ENCODE measurements at places on chromosomes 6 and 20.
A peak's percentile ranks its signal among the peaks of the same experiment; 100 is the strongest.

DNA sequence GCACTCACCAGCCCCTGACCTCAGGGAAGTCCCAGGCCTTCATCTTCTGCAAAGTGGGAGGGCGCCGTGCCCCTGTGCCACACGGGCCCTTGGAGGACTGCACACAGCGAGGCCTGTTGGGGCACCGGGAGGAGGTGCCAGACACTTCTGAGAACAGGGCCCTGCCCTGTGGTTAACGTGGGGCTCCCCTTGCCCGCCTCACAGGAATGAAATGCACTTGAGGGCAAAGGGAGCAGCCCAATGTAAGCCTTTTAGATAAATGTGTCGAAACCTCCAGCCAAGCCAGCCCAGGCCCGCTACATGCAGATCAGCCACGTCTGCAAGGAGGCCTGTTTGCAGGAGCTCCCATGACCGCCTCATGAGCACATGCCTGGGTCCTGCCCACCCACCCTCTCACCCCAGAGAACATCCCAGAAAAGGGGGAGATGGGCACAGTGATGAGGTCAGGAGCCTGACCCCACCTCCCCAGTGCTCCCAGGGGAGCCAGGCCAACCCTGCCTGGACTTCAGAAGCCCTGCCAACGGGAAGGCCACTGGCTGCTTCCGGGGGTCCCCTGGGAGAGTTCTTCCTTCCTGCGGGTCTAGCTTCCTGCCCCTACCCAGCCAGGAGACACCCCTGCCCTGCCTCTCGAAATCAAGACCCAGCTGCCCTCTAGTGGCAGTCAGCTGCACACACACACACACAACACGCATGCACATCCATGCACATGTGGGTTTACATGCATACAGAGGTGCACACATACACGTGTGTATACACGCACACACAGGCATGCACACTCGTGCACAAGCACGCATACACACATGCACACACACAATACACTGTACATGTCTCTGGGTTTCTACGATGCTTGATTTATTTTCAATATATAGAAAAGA is 178.7 kb downstream of the TAF4 start:
- peaks cover 21% of the 10 kb centered on the region for H3K4me1 ChIP-seq
- no peak overlapping the region for H3K4me3 ChIP-seq
- H3K36me3 ChIP-seq: no peaks in the 10 kb centered on the region
- H3K27me3 ChIP-seq: peaks cover 10% of the 10 kb centered on the region
- no peak overlapping the region for H3K27ac ChIP-seq

DNA sequence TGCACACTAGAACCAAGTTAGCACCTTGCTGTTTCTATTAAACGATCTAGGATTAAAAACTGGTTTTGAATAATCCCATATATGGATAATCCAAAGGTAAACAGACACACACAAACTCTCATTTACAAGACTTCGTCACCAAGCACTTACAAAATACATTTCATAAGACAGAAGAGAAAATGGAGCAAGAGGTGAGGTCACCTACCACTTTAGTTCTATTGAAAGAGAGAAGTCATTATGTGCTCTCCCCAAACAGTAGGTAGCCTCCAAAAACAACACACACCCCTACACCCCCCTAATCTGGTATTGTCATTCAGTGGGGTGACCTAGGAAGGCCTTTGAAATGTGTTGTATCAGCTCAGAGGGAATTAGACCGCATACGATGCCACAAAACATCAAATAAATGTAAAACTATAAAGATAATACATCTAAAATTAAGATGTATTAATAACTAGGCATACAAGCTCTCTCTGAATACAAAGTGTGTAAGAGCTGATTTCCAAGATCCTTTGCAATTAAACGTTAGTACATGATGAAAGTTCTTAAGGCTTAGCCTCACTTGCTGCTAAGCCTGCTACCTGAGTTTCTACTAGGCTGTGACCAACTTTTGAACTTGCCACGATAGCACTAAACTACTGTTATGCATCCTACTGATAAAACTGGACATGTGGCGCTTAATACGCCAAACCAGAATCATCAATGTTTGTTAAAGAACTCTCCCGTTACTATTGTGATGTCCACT is 1.6 kb downstream of the SRPK1 start:
- DNase-seq: no peak
- peaks cover 51% of the 10 kb centered on the region for H3K4me1 ChIP-seq
- peak overlapping the region; percentile 97 for H3K4me3 ChIP-seq
- peaks cover 27% of the 10 kb centered on the region for H3K36me3 ChIP-seq

- no peak for DNase-seq
- H3K27ac ChIP-seq: no peak overlapping the region
- no peaks in the 10 kb centered on the region for H3K4me1 ChIP-seq
- no peaks in the 10 kb centered on the region for H3K27me3 ChIP-seq
- no peak overlapping the region for H3K4me3 ChIP-seq
Observed at GRCh38 chr20:15195378-15195777, 858.0 kb upstream of the FLRT3 start.

GRCh38 chr6:20266851-20267608 is 54.8 kb upstream of the MBOAT1 start:
- peaks cover 7% of the 10 kb centered on the region for H3K4me1 ChIP-seq
- H3K4me3 ChIP-seq: no peak overlapping the region
- no peaks in the 10 kb centered on the region for H3K36me3 ChIP-seq
- no peak for DNase-seq
- no peak overlapping the region for H3K27ac ChIP-seq

GRCh38 chr6:38877721-38878120 is 162.6 kb downstream of the DNAH8 start:
- H3K36me3 ChIP-seq: no peaks in the 10 kb centered on the region
- no peak overlapping the region for H3K27ac ChIP-seq
- no peak for DNase-seq
- H3K4me1 ChIP-seq: peaks cover 14% of the 10 kb centered on the region

GRCh38 chr6:132673376-132674094 is 14.6 kb upstream of the TAAR1 start:
- peaks cover 3% of the 10 kb centered on the region for H3K27me3 ChIP-seq
- no peak overlapping the region for H3K4me3 ChIP-seq
- no peak for DNase-seq
- no peaks in the 10 kb centered on the region for H3K36me3 ChIP-seq
- H3K27ac ChIP-seq: no peak overlapping the region
- no peaks in the 10 kb centered on the region for H3K4me1 ChIP-seq

DNA sequence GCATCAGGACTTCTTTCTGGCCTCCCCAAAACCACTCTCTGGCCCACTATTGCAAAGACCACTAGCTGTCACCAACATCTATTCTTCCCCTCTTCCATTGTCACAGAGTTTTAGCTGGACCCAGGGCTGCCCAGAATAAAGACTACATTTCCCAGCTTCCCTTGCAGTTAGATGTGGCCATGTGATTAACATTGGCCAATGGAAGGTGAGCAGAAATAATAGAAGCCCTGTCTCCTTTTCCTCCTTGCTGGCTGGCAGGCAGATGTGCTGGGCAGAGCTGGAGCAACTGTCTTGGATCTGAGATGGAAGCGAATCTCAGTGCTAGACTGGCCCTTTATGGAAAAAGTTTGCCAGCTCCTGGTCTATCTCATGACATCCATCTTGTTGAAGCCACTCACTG is 97.0 kb downstream of the KCNB1 start:
- DNase-seq: no peak
- no peak overlapping the region for H3K4me3 ChIP-seq
- no peaks in the 10 kb centered on the region for H3K36me3 ChIP-seq
- H3K4me1 ChIP-seq: peaks cover 11% of the 10 kb centered on the region
- H3K27me3 ChIP-seq: peaks cover 30% of the 10 kb centered on the region

DNA sequence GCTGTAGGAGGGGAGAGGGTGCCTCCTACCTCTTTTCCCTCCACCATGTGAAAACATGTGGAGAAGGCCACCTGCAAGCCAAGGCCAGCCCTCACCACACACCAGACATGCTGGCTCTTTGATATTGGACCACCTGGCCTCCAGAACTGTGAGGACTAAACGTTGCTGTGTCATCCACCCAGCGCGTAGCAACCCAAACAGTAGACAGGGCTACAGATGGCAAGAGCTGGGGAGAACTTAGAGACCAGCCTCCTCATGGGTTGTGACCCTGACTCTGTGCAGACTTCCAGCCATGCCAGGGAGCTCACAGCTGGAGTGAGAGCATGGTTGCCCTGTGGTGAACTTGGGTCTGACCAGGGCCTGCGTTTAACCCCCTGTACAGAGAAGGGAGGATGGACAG is 195.9 kb upstream of the CST7 start:
- peaks cover 30% of the 10 kb centered on the region for H3K4me1 ChIP-seq
- peaks cover 24% of the 10 kb centered on the region for H3K27me3 ChIP-seq
- no peak for DNase-seq
- H3K27ac ChIP-seq: no peak overlapping the region
- H3K36me3 ChIP-seq: no peaks in the 10 kb centered on the region

- no peak overlapping the region for H3K4me3 ChIP-seq
- no peaks in the 10 kb centered on the region for H3K27me3 ChIP-seq
- no peak for DNase-seq
- H3K4me1 ChIP-seq: peaks cover 15% of the 10 kb centered on the region
- H3K27ac ChIP-seq: no peak overlapping the region
Observed at GRCh38 chr6:16669227-16669626, 92.0 kb downstream of the ATXN1 start.

DNA sequence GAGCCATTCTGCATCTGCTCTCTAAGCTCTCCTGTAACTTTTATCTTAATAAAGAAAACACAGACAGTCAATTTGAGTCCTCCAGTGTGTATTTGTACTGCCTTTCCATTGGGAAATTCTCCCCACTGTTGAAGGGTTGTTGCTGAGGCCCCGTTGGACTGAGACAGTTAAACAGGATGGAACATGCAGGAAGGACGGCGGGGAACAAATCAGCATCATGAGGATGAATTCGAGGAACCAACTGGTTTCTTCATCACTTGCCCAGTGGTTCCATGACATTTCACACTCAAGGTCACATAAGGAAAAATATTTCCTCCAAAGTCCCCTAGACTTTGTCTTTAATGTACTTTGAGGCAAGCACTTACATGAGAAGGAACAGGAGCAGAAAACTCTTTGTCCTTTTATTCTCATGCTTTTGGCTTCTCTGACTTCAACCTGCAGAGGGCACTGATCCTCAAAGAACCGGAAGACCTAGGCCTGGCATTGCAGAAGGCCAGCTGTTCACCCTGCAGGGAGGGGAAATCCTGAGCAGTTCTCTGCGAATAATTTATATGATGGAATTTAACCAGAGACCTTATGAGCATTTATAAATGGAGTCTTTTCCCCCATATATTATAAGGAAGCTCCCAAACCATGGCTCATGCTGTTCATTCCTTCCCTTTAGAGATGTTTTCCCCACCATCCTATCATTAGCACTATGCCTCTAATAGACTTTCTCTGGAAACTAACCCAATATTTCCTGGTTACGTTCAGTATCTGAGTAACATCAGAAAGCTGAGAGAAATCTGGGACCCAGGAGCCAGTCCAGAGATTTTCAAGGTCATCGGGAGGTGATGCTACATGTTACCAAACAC is 55.2 kb upstream of the ADGRF1 start:
- DNase-seq: peak; percentile 48
- no peaks in the 10 kb centered on the region for H3K36me3 ChIP-seq
- no peak overlapping the region for H3K27ac ChIP-seq
- no peaks in the 10 kb centered on the region for H3K27me3 ChIP-seq
- H3K4me1 ChIP-seq: peaks cover 17% of the 10 kb centered on the region

DNA sequence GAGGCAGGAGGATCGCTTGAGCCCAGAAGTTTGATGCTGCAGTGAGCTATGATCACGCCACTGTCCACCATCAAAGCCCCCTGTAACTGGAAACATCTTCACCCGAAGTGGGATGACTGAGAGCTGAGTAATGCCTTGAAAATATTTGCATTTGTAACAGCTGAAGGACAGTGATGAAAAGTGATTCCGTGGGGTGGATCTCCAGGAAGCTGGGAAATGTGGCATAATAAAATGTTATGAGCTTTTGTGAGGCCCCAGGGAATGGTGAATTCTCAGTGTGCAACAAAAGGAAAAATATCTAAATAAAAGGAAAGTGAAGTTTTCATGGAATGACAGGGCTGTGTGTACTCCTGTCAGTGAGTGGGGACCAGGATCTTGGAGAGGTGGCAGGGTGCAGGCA is 92.0 kb downstream of the JAG1 start:
- no peaks in the 10 kb centered on the region for H3K27me3 ChIP-seq
- no peak for DNase-seq
- no peak overlapping the region for H3K4me3 ChIP-seq
- peaks cover 47% of the 10 kb centered on the region for H3K4me1 ChIP-seq
- no peak overlapping the region for H3K27ac ChIP-seq

- H3K27ac ChIP-seq: peak overlapping the region; percentile 62
- no peak for DNase-seq
- H3K27me3 ChIP-seq: no peaks in the 10 kb centered on the region
- H3K36me3 ChIP-seq: no peaks in the 10 kb centered on the region
- peaks cover 59% of the 10 kb centered on the region for H3K4me1 ChIP-seq
Observed at GRCh38 chr6:13372076-13372475, 43.7 kb upstream of the TBC1D7 start.

DNA sequence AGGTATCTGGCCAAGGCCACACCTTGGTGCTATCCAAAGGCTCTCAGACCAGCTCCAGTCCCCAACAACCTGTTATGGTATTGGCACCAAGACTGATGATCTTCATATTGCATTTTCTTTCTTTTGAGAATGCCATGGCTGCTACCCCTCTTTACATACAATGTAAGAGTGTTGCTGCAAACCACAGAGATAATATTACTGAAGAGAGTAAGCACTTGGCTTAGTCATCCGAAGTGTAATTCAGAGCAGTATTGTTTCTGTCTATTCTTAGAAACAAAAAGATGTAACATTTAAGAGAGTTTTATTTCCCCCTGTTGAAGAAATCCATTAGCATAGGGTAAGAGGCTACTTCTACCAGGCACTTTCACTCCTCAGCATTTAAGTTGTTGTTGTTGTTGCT is 212.5 kb downstream of the C6orf118 start:
- H3K4me3 ChIP-seq: no peak overlapping the region
- no peaks in the 10 kb centered on the region for H3K4me1 ChIP-seq
- no peak overlapping the region for H3K27ac ChIP-seq
- peaks cover 37% of the 10 kb centered on the region for H3K36me3 ChIP-seq
- H3K27me3 ChIP-seq: no peaks in the 10 kb centered on the region
- no peak for DNase-seq

GRCh38 chr6:164048840-164049516 is 634.5 kb downstream of the QKI start:
- peaks cover 4% of the 10 kb centered on the region for H3K27me3 ChIP-seq
- no peak overlapping the region for H3K27ac ChIP-seq
- H3K36me3 ChIP-seq: no peaks in the 10 kb centered on the region
- DNase-seq: no peak
- H3K4me3 ChIP-seq: no peak overlapping the region

DNA sequence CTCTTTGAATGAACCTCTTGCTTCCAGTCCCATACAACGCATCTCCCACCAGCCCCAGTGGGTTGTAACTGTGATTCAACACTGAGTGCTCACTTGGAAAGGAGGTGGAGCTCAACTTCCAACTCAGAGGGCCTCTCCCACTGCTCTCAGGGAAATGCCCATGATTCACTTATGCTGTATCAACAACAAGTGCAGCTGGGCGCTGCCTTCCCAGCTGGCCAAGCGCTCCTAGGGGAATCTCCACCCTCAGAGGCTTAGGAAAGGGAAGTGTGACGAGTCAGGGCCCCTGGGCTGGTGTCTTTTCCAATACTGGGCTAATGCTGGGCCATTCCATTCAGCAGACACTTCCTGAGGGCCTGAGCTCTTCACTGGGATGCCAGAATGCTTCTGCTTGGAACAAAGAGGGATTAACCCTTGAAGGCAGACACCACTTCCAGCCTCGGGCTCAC is 8.1 kb upstream of the OCSTAMP start:
- H3K4me3 ChIP-seq: no peak overlapping the region
- DNase-seq: no peak
- H3K27me3 ChIP-seq: peaks cover 6% of the 10 kb centered on the region
- no peaks in the 10 kb centered on the region for H3K36me3 ChIP-seq
- peaks cover 37% of the 10 kb centered on the region for H3K4me1 ChIP-seq
